ENCODE measurements at places on chromosomes 1 and 21.

DNA sequence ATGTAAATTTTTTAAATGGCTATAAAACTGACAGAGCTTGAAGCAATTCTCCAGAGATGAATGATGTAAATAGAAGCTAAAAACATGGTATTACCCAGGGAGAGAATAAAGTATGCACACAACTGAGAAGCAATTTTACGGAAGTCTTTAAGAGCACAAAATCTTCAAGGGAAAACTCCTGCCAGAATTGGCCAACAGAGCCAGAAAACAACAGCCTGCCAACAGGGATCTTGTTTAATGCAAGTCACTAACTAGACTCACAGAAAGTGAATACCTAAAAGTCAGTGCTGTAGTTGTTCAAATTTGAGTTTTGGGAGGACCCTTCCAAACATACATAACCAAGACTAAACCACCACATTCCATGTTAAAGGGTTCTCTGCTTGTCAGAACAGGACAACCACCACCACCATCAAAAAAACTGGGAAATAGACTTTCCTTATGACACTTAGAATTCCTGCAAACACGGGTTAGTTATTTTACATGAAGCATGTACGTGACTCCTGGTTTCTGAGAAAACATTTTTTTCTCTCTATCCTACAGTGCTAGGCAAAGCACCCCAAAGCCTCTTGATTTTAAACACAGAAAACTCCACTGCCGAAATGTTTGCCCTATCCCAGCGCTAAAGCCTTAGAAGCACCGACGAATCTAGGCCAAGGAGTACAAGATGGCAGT lies 1.6 kb downstream of the EPS15 start:
- no peak for DNase-seq

DNA sequence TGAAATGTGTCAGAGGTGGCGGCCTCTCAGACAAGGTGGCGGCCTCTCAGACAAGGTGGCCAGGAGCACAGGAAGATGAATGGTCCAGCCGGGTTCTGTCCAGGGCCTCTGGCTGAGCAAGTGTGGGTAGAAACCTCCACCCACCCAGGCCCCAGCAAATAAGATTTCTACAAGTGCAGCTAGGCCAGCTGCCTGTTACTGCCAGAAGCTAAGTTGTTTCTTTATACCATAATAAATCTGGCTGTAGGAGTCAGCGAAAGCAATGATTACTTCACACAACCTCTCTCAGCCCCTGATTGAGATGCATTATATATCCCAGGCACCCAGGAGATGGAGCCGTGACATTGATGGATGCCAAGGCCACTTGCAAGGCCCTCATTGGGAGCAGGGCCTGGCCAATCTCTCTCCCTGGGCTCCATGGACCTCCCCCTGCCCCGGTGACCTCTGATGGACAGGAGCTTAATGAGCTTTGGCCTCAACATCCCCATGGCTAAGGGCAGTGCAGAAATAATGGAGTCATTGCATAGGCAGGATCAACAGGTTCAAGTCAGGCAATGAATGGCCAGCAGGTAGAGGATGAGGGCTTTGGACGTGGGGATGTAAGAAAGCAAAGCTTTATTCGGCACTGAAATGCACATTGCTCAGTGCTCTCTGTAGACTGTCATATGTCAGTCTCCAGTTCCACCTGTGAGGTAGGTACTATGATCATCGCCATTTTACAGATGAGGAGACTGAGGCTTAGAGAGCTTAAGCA lies 92.9 kb downstream of the PTPRU start:
- DNase-seq = no peak

- no peak for DNase-seq
Observed at GRCh38 chr1:208106218-208106617, 138.0 kb downstream of the PLXNA2 start.

GRCh38 chr1:154765970-154766369 lies 104.1 kb downstream of the KCNN3 start:
- DNase-seq = no peak

DNA sequence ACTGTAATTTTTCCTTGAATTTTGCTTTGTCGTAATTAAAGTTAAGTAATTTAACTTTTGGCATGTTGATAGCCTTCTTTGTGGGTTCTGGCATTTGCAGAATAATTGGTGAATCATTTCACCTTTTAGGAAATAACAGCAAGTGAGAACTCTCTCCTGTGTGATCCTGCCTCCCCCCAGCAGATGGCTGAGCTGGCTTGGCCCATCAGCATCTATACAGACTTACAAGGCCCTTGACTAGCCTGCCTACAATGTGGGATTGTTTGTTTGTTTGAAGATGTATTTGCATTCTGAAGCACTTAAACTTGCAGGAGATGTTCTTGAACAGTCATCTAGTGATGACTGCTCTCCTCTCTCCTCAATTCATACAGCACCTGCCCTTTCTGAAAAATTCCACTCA lies 55.9 kb downstream of the MACO1 start:
- no peak for DNase-seq

DNA sequence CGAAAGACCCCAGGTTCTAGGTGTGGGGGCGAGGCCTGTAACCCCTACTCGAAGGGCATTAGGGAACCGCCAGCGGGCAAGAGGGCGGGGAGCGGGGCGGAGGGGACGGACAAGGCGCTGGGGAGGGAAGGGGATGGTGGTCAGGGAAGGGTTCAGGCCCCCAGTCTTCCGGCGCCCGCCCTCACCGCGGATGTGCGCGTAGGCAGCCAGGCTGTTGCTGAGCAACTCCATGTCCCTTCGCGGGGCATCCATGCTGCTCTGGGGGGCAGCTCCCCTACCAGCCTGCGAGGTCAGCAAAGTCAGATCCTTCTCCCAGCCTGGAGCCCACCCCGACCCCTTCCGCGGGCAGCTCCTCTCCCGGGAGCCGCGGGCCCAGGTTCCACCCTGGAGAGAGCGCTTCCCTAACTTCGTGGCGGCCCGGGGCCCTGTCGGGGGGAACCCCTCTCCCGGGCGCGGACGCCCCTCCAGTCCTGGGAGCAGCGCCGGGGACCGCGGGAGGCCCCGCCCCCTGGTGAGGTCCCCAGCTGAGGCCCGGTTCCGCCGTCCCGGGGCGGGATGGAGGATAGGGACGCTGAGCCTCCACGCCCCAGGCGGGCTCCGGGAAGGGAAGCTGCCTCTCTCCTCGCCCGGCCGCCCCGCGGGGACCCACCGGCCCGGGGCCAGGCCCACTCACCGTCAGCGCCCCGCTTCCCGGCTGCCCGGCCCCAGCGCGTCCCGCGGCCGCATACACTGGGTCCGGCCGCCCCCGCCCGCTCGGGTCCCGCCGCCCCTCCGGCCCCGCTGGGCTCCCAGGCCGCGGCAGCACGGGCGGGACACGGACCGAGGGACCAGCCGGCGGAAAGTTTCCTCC lies 434 bp downstream of the EVA1B start:
- no peak for DNase-seq

- DNase-seq = no peak
Observed at GRCh38 chr1:185532856-185533255, 201.3 kb upstream of the HMCN1 start.

- DNase-seq = no peak
Observed at GRCh38 chr21:38800924-38801744, 4.6 kb upstream of the ETS2 start.

- no peak for DNase-seq
Observed at GRCh38 chr1:109975718-109976117, 8.8 kb upstream of the AHCYL1 start.

All from stimulated activated CD4-positive, alpha-beta T cell treated with anti-CD3 and anti-CD28 coated beads, Interleukin-12 subunit alpha, Interleukin-12 subunit beta, amount 100 ng/mL, for 24 hours (primary cell).